ENCODE measurements at places on chromosomes 5 and 9.

GRCh38 chr5:170269579-170269978 lies 28.0 kb downstream of the LCP2 start:
- no peak for DNase-seq

DNA sequence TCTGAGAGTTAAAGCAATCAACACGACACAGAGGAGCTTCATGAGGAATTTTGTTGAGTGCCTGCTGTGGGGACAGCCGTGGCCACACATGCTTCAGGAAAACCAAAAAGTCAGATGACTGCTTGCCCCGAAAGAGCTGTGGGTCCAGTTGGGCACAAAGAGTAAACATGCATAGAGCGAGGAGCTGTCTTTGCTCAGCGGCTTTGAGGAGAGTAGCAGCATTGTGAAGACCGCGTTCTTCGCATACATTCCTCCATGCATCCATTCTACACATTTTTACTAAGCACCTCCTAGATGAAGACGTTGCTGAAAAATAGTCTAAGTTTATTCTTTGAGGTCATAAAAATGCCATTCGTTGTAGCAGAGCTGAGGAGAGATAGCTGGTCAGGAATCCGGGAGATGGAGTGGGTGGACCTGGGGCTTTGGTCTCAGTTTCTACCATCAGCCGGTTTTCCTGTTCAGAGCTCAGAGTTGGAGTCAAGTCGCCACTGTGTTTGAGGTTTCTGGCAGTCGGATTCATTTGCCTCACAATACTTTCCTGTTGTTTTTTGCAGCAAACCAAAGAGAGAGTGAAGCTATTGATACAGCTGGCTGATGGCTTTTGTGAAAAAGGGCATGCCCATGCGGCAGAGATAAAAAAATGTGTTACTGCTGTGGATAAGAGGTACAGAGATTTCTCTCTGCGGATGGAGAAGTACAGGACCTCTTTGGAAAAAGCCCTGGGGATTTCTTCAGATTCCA lies 194.5 kb upstream of the OTULINL start:
- no peak for DNase-seq

GRCh38 chr5:110371725-110372041 lies 354.8 kb downstream of the TMEM232 start:
- DNase-seq, result no peak

DNA sequence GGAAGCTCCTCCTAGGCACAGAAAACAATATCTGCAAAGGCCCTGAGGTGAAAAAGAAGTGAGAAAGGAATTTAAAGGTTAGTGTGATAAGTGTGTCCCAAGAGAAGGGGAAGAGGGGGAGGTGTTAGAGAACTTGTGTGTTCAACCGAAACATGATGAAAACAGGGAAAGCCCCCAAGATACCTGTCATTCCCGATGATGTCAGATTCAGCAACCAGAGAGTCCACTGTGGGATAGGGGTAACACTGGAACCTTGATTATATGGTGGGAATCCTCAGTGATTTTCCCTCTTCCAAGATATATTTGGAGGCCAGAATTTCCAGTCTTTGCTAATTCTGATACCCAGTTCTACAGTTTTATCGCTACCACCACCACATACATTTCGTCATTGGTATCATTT lies 15.5 kb upstream of the BNC2 start:
- no peak for DNase-seq

- DNase-seq, result no peak
Measured at GRCh38 chr9:85212887-85213286, 528.9 kb downstream of the AGTPBP1 start.

DNA sequence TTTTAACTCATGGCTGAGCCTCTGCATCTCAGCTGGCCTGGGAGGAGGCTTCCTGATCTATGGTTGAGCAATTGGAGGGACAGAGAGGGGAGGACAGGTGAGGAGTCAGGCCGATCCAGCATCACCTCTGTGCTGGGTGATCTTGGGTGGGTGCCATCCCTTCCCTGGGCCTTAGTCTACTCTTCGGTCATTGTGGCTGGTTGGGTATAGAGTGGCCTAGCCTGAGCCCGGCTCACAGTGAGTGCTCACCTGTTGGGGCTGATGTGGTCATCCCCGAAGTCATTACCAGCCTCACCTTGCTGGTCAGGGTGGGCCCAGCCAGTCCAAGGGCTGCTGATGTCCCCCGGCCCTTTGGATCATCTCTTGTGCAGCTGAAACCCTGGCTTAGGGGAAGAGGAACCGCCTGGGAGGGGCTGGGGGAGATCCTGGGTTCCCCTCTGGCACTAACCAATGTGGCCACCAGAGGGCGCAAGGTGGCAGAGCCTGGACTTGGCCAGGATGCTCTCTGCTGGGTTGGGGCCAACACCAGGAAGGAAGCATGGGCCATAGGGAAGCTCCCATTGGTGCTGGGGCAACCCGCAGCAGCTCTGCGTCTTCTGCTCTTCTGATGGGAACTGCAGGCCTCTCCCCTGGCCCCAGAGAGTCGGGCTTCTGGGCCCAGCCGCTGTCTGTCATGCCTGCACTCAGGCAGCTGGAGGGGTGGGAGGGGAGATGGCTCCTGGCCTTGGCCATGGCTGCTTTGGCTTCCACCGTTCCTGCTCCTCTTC lies 17.3 kb upstream of the ODF2 start:
- DNase-seq, result peak; percentile 11

DNA sequence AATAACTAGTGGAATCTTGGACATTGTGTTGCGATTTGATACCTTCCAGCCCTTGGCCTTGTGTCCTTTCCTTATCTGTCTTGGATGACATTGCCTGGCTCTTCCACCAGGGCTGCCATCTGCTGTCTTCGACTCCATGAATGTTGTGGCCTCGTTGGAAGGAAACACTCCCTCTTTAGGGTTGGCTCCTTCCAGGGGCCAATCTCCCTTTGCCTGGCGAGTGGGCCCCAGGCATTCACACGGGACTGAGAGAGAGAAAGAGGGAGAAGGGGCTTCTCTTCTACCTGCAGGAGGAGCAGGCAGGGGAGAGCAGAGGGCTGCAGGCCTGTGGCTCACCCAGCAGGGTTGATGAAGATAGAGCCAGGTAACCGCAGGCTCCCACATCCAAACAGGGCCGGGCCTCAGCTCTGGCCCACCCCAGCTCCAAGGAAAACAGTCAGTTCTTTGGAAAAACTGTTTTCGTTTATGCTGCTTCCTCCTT lies 31.3 kb downstream of the FGF1 start:
- no peak for DNase-seq

GRCh38 chr9:137186385-137186784 lies 2.0 kb downstream of the ANAPC2 start:
- no peak for DNase-seq

- DNase-seq, result no peak
Measured at GRCh38 chr5:197892-198489, 6.7 kb downstream of the LRRC14B start.

GRCh38 chr5:100584069-100584468 lies 48.9 kb downstream of the FAM174A start:
- no peak for DNase-seq

GRCh38 chr5:1772634-1773033 lies 27.0 kb downstream of the MRPL36 start:
- no peak for DNase-seq

DNA sequence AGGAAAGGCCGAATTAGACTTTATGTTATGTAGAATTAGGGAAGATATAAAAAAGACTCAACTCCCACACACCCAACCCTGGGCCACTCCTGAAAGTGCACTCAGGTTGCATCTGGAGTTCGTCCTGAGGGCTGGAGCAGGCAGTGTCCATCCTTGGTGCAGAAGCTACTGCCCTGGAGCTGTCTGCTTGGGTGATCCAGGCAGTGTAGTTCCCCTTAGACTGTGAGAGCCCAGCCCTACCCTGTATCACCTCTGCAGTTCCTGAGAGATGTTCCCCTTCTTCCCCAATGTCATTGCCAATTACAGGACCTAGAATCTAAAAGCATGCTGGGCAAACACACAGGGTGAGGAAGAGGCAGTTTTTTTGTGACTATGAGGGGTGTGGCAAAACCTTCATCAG lies 368.3 kb upstream of the ST8SIA4 start:
- DNase-seq, result no peak

DNA sequence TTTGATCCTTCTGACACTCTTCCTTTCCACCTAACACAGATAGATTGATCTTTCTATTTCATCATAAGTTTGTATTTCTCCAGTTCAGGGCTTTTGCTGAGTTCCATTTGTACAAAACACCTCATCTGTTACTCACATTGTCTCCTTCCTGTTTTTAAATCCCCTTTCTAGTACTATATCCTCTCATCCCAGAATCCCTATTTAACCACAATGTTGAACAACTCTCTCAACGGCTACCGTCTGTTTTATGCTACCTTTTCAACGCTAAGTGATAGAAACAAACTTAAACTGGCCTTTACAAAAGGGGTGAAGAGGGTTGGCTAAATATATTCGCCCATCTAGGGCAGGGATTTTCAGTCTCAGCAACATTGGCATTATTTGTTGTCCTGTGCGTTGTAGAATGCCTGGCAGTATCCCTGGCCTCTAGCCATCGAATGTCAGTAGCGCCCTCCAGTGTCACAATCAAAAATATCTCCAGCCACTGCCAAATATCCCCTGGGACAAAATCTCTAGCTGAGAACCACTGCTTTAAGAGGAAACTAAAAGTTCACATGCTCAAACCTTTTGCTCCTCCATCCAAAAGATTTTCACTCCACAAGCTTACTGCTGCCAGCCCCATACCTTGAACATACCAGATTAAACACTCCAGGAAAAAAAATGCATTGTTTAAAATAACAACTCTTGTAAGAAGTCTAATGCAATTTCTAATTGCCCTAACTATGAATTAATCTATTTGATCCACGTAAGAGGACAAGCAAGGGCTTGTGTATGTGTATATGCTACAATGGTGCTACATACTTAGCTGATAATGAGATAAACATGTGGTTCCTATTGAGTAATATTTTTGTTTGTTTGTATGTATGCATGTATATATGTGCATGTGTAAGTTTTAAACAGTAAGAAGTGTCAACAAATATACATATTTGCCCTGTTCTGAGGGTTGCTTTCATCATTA lies 344.0 kb downstream of the PTPRD start:
- DNase-seq, result peak; percentile 6

DNA sequence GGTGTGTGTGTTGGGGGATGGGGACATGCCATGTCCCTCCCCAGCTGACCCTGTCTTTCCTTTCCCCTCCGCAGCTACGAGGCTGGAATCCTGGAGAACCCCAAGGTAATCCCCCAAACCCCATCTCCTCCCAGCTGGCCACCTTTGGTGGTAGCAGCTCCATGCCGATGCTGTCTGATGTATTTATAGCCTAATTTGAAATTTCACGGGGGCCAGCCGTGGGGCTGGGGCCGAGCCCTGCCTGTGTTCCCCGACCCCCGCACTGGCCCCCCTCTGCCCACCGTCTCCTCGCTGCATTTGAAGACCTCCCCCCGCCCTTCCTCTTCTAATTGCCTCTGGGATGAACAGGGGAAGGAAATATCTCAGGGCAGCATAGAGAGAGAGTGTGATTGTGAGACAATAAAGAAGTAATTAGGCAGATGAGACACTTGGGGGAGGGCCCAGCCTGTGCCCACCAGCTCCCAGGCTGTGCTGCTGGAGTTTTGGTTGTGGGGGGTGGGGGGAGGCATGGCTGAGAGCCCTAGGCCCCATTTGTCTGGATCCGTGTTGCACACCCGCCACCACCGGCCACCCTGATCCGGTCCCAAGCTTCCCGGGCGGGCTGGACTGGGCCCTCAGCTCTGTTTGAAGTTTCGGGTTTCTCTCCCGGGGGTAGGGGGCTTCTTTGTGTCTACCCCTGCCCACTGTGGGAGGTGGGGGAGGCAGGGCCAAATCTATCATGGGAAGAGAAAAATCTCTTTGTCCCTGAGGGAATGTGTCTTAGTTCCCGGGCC lies 26.8 kb downstream of the ASS1 start:
- no peak for DNase-seq

- DNase-seq, result no peak
Measured at GRCh38 chr9:76516350-76516749, 57.4 kb downstream of the GCNT1 start.

GRCh38 chr9:131478421-131478868 lies 24.3 kb upstream of the POMT1 start:
- no peak for DNase-seq

GRCh38 chr9:121271368-121272341 lies 3.7 kb downstream of the GSN start:
- DNase-seq, result peak; percentile 46

DNA sequence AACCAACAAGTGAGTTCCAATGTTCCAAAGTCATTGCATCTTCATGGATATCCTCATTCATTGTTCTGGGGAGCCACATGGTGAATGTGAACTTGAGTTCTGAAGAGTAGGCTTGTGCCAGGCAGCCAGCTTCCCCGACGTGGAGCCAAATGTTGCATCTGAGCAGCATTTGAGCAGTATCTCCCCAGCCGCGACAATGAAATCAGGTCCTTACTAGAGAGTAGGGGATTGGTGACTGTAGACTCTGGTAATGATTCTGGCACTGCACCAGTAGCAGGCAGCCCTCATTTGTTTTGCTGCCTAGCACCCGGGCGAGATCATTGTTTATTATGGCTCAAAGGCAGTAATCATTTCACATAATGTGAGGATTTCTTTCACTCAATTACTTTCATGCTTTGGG lies 451.4 kb upstream of the C9orf72 start:
- peak; percentile 45 for DNase-seq

DNA sequence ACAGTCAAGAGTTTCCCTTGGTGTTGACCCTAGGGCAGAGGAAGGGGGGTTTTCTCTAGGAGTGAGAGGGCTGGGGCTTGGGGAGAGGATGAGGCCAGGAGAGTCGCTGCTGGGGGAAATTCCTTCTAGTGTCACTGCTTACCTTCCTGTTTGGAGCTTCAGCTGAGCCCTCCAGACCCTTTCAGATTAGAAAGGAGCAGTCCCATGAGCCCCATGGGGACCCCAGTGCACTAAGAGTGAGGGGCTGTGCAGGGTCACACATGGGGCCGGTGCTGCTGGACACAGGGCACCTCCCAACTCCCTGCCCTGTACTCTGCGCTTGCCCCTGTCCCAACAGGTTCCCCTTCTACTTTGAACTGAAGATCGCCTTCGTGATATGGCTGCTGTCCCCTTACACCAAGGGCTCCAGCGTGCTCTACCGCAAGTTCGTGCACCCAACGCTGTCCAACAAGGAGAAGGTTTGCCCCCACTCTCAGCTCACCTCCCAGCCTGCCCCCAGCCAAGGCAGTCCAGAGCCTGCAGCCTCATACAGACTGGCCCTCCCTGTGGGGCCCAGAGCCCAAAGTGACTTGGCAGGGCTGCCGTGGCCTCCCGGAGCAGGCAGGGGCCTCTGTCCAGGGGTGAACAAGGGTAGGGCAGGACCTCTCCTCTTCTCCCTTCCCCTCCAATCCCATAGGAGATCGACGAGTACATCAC lies 5.4 kb downstream of the REEP2 start:
- DNase-seq, result no peak

- no peak for DNase-seq
Measured at GRCh38 chr9:129624168-129624759, 1.7 kb upstream of the NTMT1 start.

DNA sequence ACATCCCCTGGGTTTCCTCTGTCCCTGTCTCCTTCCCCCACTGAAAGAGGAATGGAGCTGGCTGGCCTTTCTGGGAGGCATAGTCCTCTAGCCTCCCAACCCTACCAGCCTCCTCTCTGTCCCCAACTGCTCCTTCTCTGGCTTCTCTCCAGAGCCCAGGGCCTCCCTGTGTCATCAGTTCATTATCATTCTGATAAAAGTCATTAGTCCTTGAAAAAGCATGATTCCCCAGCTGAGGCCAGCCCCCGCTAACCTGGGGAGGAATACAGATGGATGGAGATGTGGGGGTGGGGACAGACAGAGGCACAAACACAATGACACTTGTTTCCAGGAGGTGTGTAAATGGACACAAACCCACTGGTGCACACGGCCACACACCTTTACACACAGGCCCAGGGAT lies 73.6 kb upstream of the HSPA9 start:
- no peak for DNase-seq

- DNase-seq, result no peak
Measured at GRCh38 chr5:79802406-79802805, 112.8 kb downstream of the CMYA5 start.
